ENCODE measurements at places on chromosomes 5 and 9. TPM values are rescaled to one million over a fixed set of nuclear protein-coding genes. Genes with fewer than 3 reads are reported as not detected.

Gene MYMK
- total RNA-seq: not detected

Gene HMGCR
- total RNA-seq: 107 TPM

Gene MFAP3
- 103 TPM for total RNA-seq

Gene HSPA5
- total RNA-seq: 145 TPM

Gene VLDLR
- 8.4 TPM for total RNA-seq

Gene DMRTA1
- 0.49 TPM for total RNA-seq

Gene IRX1
- total RNA-seq: 26.1 TPM

Gene SLC36A3
- total RNA-seq: not detected

Gene LECT2
- not detected for total RNA-seq

Gene OR1Q1
- 0.36 TPM for total RNA-seq

Gene LCN9
- total RNA-seq: not detected

Gene CDH9
- total RNA-seq: not detected

Gene ST8SIA4
- 3.7 TPM for total RNA-seq

Gene SPOCK1
- 11.5 TPM for total RNA-seq

Gene TRIP13
- total RNA-seq: 4.1 TPM

Gene C9orf50
- 0.61 TPM for total RNA-seq

Gene CER1
- not detected for total RNA-seq

Gene CRB2
- total RNA-seq: under 0.01 TPM

Gene NDOR1
- 6.8 TPM for total RNA-seq

Gene C9
- 0.24 TPM for total RNA-seq

Gene PHYHD1
- 8.8 TPM for total RNA-seq

Gene AGXT2
- total RNA-seq: not detected

Gene ARSK
- total RNA-seq: 13.3 TPM

Gene PAIP2
- 42.4 TPM for total RNA-seq

Gene PCDHGA3
- total RNA-seq: 4.9 TPM

Gene SHOC1
- not detected for total RNA-seq

Gene PCDHB10
- total RNA-seq: 0.81 TPM

Gene SPZ1
- total RNA-seq: not detected

Gene TMEM174
- not detected for total RNA-seq

Gene BHMT2
- total RNA-seq: 12.4 TPM

Gene CCNI2
- not detected for total RNA-seq

Gene RIGI
- total RNA-seq: 22.6 TPM

Gene EFCAB9
- not detected for total RNA-seq

Gene MARCHF11
- total RNA-seq: not detected

Gene GABRP
- not detected for total RNA-seq

Data from hair follicle dermal papilla cell (primary cell).